Colonic mucosa (tissue), 4 donors: ENCODE measurements at places on chromosomes 16 and 17.

- no peak for DNase-seq
Observed at GRCh38 chr17:8922451-8922850, 43.1 kb downstream of the PIK3R5 start.

GRCh38 chr16:65306722-65307121 is 184.9 kb upstream of the CDH11 start:
- DNase-seq: no peak

- no peak for DNase-seq
Observed at GRCh38 chr17:5541610-5542202, 42.6 kb downstream of the NLRP1 start.

DNA sequence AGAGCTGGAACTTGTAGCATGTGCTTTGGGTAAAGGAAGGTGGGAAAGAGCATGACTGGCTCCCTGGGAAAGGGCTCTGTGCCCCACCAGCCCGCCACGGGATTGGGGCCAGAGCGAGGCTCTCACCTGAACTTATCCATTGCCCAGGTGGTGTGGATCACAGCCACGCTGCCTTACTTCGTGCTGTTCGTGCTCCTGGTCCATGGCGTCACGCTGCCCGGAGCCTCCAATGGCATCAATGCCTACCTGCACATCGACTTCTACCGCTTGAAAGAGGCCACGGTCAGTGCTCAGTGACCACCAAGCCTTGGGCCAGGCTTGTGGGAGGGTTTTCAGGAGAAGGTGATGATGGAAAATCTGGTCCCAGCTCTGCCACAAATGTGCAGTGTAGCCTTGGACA is 36.0 kb downstream of the SLC6A2 start:
- DNase-seq: no peak

DNA sequence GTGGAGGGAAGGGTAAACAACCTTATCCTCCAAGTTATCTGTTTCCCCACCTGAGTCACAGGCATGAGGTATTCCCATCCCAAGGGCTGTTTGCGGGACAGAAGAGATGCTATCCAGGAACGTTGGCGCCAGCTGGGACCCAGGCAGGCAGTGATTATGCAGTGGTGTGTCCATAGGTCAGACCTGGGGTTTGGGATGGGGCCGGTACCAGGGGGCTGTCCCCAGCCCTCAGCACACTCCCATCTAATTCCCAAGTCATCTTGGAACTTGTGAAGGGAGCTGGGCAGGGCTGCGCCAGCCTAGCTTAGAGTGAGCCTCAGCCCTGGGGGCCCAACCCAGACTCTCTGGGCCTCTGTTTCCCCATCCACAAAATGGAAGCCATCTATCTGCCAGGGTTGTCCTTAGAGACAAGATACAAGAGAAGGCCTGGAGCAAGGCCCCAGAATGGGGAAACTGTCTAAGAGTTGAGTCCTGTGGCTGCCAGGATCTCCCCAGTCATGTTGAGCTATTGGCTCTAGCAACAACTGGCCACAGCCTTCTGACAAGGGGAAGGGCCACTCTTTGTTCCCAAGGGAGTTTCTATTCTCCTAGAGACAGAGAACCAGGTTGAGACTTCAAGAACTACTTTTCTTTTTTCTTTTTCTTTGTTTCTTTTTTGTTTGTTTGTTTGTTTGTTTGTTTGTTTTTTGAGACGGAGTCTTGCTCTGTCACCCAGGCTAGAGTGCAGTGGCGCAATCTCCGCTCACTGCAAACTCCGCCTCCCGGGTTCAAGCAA is 9.8 kb upstream of the JUP start:
- no peak for DNase-seq

GRCh38 chr17:37084372-37084771 is 135.6 kb downstream of the AATF start:
- no peak for DNase-seq

DNA sequence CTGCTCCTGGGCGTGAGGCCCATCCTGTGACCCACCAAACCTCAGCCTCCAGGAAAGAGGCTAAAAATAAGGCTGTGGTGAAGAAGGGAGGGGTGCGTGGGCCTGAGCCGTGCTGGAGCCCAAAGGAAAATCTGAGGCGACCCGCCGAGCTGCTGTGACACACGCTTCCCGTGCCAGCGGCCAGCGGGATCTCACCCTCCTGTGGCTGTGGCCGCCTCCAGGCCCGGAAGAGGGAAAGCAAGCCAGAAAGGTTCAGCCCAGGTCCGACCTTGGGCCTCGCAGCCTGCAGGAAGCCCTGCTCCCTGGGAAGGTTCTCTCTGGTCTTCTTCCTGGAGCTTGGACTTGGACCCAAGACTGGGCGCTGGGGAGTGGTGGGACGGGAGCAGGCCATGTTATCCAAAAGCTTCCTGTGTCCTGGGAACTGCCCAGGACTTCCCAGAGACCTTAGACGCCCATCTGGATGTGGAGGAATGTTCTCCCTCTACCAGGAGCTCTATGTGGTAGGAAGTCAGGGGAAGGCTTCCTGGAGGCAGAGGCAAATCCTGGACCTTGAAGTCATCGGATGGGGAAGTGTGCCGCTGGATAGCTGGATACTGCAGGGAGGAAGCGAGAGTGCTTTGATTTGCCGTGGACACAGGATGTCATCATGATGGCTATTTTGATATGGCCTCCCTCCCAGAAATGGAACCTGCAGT is 11.4 kb downstream of the SPNS2 start:
- no peak for DNase-seq

- DNase-seq: peak; percentile 91
Observed at GRCh38 chr17:17710728-17711541, 29.7 kb downstream of the RAI1 start.

DNA sequence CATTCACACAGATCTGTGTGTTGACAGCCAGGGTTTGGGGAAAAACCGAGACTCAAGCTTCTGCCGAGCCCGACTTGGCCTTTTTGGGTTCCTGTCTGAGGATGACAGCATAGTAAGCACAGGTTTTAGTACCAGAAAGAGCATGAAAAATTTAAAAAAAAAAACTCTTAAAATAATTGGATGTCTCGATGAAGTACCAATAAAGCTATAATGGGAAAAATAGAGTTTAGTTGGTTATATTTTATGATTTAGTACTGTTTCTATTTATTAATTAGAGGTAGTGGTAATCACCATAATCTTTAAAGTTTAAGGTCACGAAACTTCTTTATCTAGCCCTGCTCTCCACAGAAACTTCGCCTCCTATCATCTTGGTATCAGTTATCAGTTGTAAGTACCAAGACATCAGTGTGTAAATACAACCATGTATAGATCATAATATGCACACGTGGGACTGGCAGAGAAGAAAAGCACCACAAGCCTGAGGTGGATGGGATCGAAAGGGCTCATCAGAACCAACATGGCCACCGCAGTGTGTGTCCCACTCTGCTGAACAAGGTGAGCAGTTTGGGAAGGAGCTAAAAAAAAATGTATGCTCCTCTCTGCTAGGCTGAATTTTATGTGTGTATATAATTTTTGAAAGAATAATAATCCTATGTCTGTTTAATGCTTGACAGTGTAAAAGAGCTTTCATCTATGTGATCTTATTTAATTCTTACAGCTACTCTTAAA is 14.4 kb upstream of the EEF2K start:
- no peak for DNase-seq
